T-cell (primary cell): ENCODE measurements at places on chromosomes 11 and 22. TPM values are rescaled to one million over a fixed set of nuclear protein-coding genes. Genes with fewer than 3 reads are reported as not detected.

GRCh38 chr11:72267956-72268617 is 24.1 kb upstream of the PHOX2A start:
- H3K4me3 ChIP-seq: no peak overlapping the region
- H3K4me1 ChIP-seq: no peaks in the 10 kb centered on the region
- H3K27me3 ChIP-seq: peaks cover 12% of the 10 kb centered on the region
- DNase-seq: no peak

GRCh38 chr11:22461626-22462025 is 123.4 kb downstream of the SLC17A6 start:
- no peak overlapping the region for H3K27ac ChIP-seq
- no peak for DNase-seq
- H3K4me1 ChIP-seq: no peaks in the 10 kb centered on the region
- H3K4me3 ChIP-seq: no peak overlapping the region
- no peaks in the 10 kb centered on the region for H3K36me3 ChIP-seq
- no peaks in the 10 kb centered on the region for H3K27me3 ChIP-seq

DNA sequence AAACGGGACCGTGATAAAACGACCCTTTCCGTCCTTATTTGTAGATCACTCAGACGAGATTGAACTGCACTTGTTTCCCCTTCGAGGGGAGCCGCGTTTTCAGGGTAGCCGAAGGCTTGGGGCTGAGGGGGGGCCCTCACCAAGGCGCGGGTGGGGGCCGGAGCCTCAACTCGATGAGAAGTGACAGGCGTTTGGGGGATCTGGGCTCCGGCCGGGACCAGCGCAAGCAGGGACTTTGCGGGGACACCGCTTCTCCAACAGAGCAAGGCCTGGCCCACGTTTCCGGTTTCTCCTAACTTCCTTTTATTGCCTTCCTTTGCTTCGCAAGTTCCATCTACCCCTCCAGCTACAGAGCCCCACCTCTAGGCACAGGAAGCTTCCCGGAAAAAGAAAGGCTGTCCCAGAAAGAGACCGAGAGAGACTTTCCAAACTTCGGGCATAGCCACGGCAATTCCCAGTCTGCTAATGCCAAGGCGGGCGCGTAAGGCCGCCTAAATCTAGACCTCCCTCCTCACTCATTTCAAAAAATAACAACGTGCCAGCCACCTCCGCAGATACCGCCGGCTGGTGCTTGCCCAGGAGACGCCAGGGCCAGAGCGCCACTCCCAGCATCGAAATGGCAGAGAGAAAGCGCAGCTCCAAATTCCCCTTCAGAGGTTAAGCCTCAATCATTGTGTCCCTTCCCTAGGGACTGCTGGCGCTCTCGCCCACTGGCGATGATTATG is 6.6 kb downstream of the PAX6 start:
- H3K36me3 ChIP-seq: no peaks in the 10 kb centered on the region
- H3K27me3 ChIP-seq: peaks cover 88% of the 10 kb centered on the region
- H3K4me1 ChIP-seq: peaks cover 7% of the 10 kb centered on the region
- no peak overlapping the region for H3K27ac ChIP-seq

DNA sequence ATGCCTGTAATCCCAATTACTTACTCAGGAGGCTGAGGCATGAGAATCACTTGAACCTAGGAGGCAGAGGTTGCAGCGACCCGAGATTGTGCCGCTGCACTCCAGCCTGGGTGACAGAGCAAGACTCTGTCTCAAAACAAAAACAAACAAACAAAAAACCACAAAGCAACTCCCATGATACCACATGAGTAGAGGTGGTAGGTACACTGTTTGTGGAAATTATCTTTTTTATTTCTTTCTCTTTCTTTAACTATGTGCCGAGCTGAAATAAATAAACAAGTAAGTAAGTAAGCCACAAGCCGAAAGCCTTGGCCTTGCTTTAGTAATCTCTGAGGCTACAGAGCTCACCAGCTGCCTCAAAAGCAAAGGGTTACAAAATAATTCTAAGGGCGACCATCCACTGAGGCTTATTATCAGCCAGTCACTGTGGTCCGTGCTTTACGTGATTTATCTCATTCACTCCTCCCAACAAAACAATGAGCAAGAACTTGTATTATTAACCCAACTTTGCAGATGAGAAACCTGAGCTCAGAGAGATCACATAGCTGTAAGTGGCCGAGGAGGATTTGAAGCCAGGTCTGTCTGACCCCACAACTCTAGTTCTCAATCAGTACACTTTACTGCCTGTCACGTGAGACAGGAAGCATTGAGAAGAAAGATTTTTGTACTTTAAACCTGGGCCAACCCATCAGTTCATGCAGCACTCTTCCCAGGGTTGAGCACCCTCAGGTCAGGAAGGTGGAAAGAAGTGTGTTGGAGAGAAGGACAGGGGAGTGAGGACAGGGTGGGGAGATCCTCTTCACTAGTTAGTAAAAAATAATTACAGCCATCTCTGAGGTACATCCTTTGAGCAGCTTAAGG is 69.8 kb upstream of the MTMR2 start:
- no peaks in the 10 kb centered on the region for H3K4me1 ChIP-seq
- no peak overlapping the region for H3K27ac ChIP-seq
- no peak for DNase-seq
- H3K36me3 ChIP-seq: no peaks in the 10 kb centered on the region

UCP3 gene
- 6.8 TPM for total RNA-seq

RAB39A gene
- not detected for total RNA-seq
